ENCODE measurements at places on chromosomes 12 and 14. TPM values are rescaled to one million over a fixed set of nuclear protein-coding genes. Genes with fewer than 3 reads are reported as not detected.

- DNase-seq: no peak
Measured at GRCh38 chr12:27500546-27500945, 23.5 kb upstream of the PPFIBP1 start.

DNA sequence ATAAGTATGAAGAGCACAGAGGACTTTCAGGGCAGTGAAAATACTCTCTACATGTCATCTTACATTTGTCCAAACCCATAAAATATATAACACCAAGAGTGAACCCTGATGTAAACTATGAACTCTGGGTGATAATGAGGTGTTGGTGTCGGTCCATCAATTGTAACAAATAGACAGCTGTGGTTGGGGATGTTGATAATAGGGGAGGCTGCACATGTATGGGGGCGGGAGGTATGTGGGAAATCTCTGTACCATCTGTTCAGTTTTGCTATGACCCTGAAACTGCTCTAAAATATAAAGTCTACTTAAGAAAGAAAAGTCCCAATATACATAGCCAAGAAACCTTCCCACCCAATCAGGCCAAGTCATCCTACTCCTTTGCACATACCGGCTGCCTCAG lies 88.5 kb downstream of the GPR135 start:
- no peak for DNase-seq

GRCh38 chr14:63155511-63156185 lies 48.6 kb upstream of the RHOJ start:
- no peak for DNase-seq

DNA sequence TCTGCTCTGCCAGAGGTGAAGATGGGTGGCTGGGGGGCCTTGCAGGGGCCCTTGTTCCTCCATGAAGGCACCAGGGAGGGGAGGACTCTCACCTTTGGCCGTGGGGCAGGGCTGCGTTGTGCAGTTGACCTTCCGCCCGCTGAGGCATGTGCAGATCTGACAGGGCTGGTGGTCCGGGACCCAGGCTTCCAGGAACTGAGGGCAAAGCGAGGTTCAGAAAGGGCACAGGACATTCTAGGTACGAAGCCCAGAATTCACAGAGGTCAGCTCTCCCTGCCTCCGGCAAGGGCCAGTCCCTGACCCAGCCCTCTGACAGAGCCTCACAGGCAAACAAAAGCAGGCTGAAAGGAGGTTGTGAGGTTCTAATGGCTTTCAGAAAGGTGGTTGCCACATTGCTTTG lies 40.4 kb upstream of the ANO2 start:
- DNase-seq: no peak

DNA sequence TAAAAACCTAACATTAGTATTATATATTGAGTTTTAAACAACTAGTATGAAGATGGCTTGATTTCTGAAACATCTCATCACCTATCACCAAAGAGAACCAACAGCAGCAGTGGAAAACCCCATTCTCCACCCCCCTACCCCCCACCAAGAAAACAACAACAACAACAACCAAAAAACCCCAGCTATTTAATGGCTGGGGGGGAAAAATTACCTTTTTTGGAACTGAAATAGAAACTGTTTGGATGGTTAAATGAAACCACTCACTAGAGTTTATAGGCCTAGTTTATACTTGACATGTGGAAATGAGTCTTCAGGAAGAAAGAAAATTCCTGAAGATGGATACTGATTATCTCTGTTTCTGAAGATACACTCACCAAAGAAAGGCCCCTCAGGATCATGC lies 30.3 kb downstream of the PPP2R5E start:
- no peak for DNase-seq

DNA sequence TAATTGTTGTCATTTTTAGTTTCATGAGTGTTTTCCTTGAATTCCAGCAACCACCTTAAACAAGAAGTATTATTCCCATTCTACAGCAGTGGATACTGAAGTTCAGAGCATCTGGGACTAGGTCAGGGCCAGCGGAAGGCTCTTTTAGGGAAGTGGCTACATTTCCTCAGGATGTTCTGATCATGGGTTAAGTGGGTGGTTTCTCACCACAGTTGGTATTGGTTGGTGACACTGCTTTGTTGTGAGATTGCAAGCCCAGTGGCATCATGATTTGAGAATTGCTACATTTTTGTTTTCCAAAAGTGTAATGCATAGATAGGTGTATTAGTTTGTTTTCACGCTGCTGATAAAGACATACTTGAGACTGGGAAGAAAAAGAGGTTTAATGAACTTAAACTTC lies 47.1 kb downstream of the SYNE2 start:
- no peak for DNase-seq

GRCh38 chr14:88882236-88882635 lies 57.8 kb downstream of the TTC8 start:
- no peak for DNase-seq

The LRFN5 gene
- total RNA-seq: 1.0 TPM

The LRRC23 gene
- total RNA-seq: 13.3 TPM

All from upper lobe of right lung (tissue), 1 donor.